Lung (tissue), 17 donors: ENCODE measurements at places on chromosomes 5 and 9. TPM values are rescaled to one million over a fixed set of nuclear protein-coding genes. Genes with fewer than 3 reads are reported as not detected.

The PCDHB5 gene
- 8.1 TPM for total RNA-seq

DNA sequence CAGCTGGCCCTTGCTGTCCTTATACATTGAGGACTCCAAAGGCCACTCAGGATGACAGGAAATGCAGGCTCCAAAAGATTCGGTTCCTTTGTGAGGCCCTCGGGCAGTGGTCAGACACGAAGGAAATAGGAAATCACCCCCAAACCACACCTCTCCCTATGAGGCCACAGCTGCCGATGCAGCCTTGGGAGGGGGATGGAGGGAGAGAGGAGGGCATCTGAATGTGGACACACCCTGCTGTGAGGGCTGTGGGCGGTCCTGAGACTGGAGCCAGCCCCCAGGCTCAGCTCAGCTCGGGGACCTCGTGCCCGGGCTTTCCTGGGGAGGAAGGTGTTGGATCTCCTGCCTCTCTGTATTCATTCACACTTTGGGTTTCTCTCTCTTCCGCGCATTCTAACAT, 2.7 kb upstream of the CLPTM1L start:
- peaks cover 10% of the 10 kb centered on the region for H3K4me1 ChIP-seq
- H3K27me3 ChIP-seq: no peaks in the 10 kb centered on the region
- H3K36me3 ChIP-seq: peaks cover under 1% of the 10 kb centered on the region
- no peak overlapping the region for H3K27ac ChIP-seq
- DNase-seq: no peak
- H3K4me3 ChIP-seq: no peak overlapping the region

DNA sequence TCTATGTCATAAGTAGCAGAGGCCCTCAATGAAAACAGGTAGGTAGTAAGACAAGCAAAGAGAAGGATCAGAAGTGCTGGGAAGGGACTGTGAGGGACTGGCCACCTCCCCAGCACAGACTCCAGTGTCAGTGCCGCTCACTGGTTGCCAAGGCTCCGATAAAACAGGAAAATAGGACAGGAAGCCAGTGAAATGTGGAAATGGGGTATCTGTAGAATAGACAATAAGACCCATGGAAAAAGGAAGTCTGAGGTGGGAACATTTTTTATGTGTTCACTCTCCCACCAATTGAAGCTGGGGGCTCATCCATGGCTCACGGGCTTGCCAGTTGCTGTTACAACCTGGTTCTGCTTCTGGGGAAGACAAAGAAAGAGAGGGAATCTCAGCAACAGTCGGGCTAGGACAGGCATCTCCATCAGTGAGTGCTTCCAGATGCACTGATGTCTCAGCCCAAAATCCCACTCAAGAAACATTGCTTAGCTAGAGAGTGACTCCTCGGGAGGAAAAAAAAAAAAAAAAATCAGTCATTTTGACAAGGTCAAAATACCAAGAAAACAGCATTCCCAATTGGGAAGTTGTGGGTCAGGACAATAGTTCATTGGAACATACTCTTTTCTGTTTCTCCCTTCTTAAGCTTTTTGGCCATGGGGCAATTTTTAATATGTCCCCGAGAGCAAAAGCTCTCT, 27.6 kb upstream of the NFIB start:
- H3K36me3 ChIP-seq: no peaks in the 10 kb centered on the region
- peaks cover 2% of the 10 kb centered on the region for H3K4me1 ChIP-seq
- DNase-seq: no peak
- no peak overlapping the region for H3K27ac ChIP-seq

- H3K4me3 ChIP-seq: no peak overlapping the region
- no peaks in the 10 kb centered on the region for H3K4me1 ChIP-seq
- H3K27me3 ChIP-seq: no peaks in the 10 kb centered on the region
- H3K36me3 ChIP-seq: no peaks in the 10 kb centered on the region
- H3K27ac ChIP-seq: no peak overlapping the region
Measured at GRCh38 chr9:89477811-89478630, 19.9 kb downstream of the SEMA4D start.

DNA sequence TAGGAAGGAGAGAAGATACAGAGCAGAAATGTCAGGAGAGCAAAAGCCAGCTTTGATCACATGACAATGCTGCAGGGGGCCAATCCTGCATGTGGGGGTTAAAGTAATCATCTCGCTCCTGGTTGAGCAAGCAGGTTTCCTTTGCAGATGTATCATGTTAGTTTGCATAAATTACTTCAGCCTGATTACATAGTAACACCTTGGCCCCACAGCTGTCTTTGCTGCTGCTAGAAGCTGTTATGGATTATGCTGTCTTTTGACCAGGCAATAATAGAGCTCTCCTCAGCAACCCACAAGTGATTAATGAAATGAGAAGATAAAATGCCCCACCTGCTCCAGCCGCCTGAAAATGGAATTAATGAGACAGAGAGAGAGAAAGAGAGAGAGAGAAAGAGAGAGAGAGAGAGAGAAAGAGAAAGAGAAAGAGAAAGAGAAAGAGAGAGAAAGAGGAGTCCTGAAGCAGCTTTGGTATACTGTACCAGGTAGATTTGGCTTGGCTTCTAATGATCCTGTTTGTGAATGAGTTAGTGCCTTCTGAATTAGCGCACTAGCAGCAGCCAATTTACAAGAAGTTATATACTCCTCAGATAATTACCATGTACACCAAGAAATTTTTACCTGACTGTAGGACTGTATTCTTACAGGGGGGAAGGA, 174.3 kb upstream of the RORB start:
- no peak for DNase-seq
- H3K27me3 ChIP-seq: no peaks in the 10 kb centered on the region
- H3K27ac ChIP-seq: no peak overlapping the region
